ENCODE measurements at places on chromosomes 2 and 18.
A peak's percentile ranks its signal among the peaks of the same experiment; 100 is the strongest.

DNA sequence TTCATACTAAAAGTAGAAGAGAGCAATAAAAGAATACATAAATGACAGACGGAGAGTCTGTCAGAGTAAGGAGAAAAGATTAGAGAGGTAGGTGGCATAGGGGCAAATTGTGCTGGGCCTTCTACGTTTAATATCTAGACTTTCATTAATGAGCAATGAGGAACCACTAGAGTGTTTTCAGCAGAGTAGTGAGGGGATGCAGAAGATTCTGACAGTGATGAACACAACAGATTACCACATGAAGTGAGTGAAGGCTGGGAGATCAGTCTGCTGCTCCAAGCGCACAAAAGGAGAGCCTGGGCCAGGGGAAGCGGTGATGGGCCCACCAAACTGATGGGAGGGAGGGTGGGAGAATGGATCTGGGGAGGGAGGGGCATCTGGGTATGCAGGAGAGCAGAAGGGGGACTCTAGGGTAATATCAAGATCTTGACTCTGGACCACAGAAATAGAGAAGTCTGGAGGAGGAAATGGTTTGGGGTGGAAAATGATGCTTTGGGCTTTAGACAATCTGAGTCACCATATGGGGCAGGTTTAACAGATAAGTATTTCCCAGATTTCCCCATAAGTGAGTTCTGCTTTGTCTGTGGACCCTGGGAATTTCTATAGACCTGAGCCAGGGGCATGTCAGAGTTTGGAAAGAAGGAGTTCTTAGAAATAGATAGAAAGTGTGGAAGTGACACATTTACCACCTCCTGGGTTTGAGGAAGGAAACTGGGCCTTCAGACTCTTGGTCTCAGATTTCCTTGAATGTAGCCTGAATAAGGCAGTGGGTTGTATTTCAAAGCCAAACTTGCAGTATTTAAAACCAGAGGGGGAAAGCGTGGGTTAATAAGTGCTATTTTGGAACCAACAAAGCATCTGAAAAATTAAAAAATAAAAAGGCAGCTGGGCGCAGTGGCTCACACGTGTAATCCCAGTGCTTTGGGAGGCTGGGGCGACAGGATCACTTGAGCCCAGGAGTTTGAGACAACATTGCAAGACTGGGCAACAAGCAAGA is 15.0 kb upstream of the IL1A start:
- no peak for DNase-seq

DNA sequence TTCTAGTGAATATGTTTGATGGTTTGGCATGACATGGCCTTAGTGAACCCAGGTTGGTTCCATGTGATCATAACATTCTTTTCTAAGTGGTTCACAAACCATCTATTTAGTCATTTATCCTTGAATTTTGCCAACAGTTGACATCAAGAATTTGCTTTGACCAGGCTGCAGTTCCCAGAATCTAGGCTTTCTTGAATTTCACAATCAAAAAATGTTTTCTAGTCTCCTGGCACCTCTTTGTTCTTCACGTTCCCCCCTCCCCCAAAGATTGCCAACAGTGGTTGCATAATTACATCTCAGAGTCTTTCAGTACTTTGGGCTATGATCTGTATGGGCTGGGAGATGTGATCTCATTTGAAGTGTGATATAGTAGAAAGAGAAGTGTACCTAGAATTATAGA is 124.0 kb downstream of the GATA6 start:
- DNase-seq, result peak; percentile 52

- peak; percentile 27 for DNase-seq
These were observed 307.9 kb downstream of the TXNL1 start for GRCh38 chr18:56330366-56331110.

- DNase-seq, result no peak
These were observed 50.4 kb downstream of the AP1S3 start for GRCh38 chr2:223786943-223787342.

GRCh38 chr18:13359210-13359609 is 140.7 kb downstream of the LDLRAD4 start:
- no peak for DNase-seq

- no peak for DNase-seq
These were observed 159.4 kb upstream of the TWIST2 start for GRCh38 chr2:238688193-238689153.

- DNase-seq, result no peak
These were observed 80.0 kb downstream of the TWIST2 start for GRCh38 chr2:238927746-238928519.

DNA sequence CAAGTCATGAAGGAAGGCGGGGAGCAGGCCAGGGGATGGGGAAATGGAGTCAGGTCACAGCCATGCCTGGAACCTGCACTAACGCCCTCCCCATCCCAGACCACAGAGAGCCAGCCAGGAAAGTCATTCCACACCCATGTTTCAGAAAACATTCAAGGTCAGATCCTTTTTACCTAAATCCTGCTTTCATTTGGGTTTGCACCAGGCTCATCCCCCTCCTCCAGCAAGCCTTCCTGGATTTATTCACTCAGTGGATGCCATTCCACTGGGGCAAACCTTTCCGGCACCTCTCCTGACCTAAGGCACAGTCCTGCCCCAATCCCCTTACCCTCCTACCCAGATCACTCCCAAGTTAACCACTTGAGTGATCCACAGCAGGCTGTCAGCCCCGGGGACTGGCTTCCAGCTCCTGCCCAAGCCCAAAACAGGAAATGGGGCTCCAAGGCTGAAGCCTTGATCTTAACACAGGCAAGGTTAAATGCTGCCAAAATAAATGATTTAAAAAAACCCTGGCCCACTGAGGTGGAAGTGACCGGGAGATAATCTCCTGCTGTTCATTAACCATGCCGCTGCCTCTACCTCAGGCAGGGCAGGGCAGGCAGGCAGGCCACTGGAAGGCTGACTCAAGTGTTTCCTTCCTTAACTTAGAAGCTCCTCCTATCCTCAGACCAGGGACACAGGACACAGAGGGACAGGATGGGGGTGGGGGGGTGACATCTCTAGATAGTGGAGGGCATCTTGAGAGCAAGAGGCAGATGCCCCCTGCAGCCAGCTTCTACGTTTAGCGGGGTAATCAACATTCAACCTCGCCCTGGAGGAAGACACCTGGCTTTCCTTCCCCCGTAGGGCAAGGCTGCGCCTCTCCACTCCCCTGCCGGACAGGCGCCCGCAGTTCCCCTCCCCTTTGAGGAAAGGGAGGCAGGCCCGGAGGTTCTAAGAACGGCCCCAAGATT is 1.4 kb downstream of the RAB11FIP5 start:
- DNase-seq, result peak; percentile 78

- DNase-seq, result no peak
These were observed 59.5 kb downstream of the SH3RF3 start for GRCh38 chr2:109188496-109188890.

GRCh38 chr2:10497797-10498251 is 49.7 kb upstream of the ODC1 start:
- peak; percentile 81 for DNase-seq

GRCh38 chr2:172724724-172725123 is 10.9 kb upstream of the RAPGEF4 start:
- no peak for DNase-seq

GRCh38 chr2:125264453-125264852 is 1239.4 kb downstream of the CNTNAP5 start:
- peak; percentile 40 for DNase-seq

GRCh38 chr18:74276609-74277008 is 15.2 kb downstream of the CYB5A start:
- DNase-seq, result no peak

DNA sequence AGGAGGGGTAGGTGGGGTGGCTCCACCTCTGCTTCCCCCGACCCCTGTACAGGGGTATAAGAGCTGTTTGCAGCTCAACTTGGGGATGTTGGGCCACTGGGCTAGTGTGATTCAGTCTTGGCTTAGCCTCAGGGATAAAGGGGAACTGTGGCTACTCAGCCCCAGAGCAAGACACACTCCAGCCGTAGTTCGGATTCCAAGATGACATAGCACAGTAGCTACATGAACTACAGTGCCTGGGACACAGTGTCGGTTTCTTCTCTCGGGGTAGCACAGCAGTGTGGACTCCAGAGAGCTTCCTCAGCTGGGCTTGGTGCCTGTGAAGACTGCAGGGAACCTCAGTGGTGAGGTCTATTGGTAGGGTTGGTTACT is 21.1 kb downstream of the CARF start:
- DNase-seq, result no peak

DNA sequence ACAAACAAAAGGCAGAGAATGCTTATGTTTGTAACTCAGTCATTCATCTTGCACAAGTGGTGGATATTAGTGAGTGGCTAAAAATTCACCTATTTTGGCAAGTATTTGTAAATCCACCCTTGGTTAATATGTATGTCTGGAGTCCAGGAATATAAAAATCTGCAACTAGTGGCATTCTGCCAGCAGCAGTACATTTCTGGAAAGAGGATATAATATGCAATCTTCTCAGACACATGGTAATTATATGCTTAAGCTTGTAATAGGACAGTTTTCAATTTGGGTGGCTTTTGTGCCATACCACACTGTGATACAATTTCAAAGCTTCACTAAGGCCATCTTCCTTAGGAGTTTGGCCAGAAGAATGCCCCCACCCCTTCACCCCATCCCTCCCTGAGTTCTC is 693.3 kb downstream of the MBD2 start:
- no peak for DNase-seq

GRCh38 chr18:48007955-48008701 is 77.7 kb upstream of the SMAD2 start:
- DNase-seq, result peak; percentile 88

- DNase-seq, result peak; percentile 33
These were observed 102.5 kb upstream of the LDAH start for GRCh38 chr2:20925265-20925889.

GRCh38 chr2:109407276-109408042 is 206.3 kb downstream of the SEPTIN10 start:
- no peak for DNase-seq

All from astrocyte of the hippocampus (primary cell).